ENCODE measurements at places on chromosomes 2 and 18.

GRCh38 chr18:44713435-44713834, 32.7 kb downstream of the SETBP1 start:
- DNase-seq: no peak
- no peaks in the 10 kb centered on the region for H3K27me3 ChIP-seq
- 0 out of 2 replicates have a peak, but pooled peaks cover 2% of the 10 kb centered on the region for H3K36me3 ChIP-seq
- H3K4me1 ChIP-seq: peaks cover 93% of the 10 kb centered on the region

DNA sequence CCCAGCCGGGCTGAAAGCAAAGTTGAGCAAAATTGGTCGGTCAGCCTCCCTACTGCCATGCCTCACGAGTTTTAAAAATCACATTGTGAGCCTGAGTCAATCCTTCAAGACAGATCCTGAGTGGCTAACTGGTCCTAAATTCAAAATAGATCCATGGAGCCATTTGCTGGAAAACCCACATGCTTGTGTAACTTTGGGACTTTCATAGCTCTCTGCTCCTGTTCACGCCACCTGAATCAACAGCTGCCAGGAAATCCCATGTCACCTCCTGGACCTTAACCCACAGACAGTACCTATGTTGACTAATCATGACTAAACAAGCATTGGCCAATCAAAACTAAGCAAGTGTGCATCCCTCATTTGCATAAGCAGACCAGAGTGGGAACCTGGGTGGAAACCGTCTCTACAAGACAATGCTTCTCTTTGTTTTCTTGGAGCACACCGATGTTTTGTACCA, 42.8 kb upstream of the LDLRAD4 start:
- no peak overlapping the region for H3K4me3 ChIP-seq
- H3K27me3 ChIP-seq: no peaks in the 10 kb centered on the region
- no peak overlapping the region for H3K27ac ChIP-seq
- DNase-seq: no peak
- no peaks in the 10 kb centered on the region for H3K4me1 ChIP-seq

GRCh38 chr18:75088622-75089211, 120.2 kb downstream of the PTGR3 start:
- H3K27me3 ChIP-seq: no peaks in the 10 kb centered on the region
- H3K36me3 ChIP-seq: no peaks in the 10 kb centered on the region
- DNase-seq: no peak
- no peak overlapping the region for H3K4me3 ChIP-seq

DNA sequence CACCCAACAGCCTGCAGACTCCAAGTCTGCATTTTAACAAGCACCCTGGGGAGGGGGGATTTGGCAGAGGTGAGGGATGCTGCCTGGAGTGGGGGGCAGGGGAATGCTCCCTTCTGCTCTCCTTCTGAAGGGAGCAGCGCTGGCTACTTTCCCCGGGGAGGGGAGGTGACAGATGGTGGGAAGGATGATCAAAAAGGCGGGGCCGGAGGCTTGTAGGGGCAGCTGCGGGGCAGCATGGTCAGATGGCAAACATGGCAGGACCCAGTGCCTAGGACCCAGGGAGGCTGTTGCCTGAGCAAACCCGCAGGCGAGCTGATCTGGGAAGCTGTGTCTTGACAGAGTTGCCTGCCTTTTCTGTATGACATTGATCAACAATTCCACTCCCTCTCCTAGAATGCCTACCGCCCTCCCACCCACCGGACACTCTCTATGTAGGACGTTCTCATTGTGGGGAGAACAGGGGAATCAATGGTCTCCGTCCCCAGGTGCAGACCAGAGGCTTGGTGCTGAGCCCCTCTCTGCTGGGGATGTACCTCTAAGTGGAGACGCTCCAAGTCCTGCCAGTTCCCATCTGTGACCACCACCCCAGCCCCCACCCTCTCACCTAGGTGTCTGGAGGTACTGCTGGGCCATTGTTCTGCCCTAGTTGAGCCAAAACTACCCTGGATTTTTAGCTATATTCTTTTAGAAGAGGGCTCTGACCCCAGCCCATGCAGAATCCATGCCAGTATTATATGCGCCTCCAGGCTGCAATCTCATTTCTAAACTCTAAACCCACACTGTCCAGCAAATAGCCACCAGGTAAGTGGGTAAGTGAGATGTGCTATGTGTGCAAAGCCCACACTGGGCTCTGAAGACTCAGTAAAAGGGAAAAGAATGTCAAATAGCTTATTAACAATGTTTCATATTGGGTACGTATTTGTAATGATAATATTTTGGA, 89.7 kb upstream of the SEC11C start:
- no peak overlapping the region for H3K27ac ChIP-seq
- no peak for DNase-seq
- no peak overlapping the region for H3K4me3 ChIP-seq
- H3K36me3 ChIP-seq: no peaks in the 10 kb centered on the region
- no peaks in the 10 kb centered on the region for H3K27me3 ChIP-seq

GRCh38 chr2:36329251-36329650, 26.3 kb upstream of the CRIM1 start:
- no peak overlapping the region for H3K4me3 ChIP-seq
- DNase-seq: no peak
- no peaks in the 10 kb centered on the region for H3K4me1 ChIP-seq
- H3K27ac ChIP-seq: no peak overlapping the region

Data from MM.1S (cell line).